ENCODE measurements at places on chromosomes 13 and 19.

GRCh38 chr13:25422153-25422552 is 50.4 kb downstream of the ATP8A2 start:
- DNase-seq, result no peak

DNA sequence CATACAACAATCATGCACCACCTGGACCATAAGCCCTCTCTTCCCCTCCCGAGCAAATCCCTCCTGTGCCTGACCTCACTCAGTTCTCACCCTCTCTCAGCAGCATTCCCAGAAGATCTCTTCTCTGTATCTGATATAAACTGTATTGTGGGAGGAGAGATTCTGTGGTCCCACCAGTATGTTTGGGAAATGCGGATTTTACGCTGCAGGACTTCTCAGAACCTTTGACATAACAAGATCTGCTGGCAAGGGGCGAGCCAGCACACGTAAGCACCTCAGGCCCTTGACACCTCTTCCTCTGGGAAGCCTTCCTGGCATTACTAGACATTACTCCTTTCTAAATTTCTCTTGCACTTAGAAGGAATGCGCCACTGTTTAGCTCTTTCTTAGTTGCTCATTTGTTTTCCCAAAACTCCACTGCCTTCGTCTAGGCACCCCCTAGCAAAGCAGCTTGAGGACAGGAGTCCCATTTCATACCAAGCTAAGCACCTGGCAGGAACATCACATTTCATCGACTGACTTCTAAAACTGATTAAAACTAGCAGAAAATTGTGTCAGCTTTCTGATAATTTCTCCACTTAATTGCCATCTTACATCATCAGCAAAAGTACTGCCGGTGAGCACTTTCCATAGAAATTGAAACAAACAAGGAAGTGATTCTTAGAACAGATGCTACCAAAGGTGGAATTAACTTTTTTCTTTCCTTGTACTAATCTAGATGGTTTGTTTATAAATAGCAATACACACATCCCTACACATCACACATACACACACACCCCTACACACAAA is 63.2 kb downstream of the CCDC70 start:
- no peak for DNase-seq

- DNase-seq, result no peak
Observed at GRCh38 chr19:33397536-33398360, 24.2 kb downstream of the CEBPG start.

GRCh38 chr13:80705371-80706163 is 364.6 kb upstream of the SPRY2 start:
- no peak for DNase-seq

DNA sequence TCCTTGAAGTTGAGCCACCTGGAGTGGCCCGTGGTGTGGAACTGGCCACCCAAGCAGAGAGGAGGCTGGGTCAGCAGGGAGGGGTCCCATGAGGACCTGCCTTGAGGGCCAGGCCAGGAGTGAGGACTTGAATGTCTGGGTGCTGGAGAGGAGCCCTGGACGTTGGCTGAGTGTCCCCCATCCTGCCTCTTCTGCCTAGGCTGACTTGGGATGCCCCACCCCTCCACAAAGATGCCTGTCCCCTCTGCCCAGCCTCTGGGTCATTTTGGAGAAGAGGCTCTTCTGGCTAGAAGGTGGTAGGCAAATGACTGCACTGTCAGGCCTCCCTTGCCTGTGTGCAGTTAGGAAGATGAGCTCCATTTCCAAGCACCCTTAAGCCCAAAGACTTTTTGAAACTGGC is 1.7 kb downstream of the SSBP4 start:
- DNase-seq, result no peak

GRCh38 chr13:113929628-113930615 is 44.0 kb downstream of the C13orf46 start:
- no peak for DNase-seq

- DNase-seq, result no peak
Observed at GRCh38 chr19:35144600-35145436, 1.8 kb downstream of the FXYD7 start.
